HCT116 (cell line): ENCODE measurements at places on chromosomes 5 and 9. TPM values are rescaled to one million over a fixed set of nuclear protein-coding genes. Genes with fewer than 3 reads are reported as not detected.
A peak's percentile ranks its signal among the peaks of the same experiment; 100 is the strongest.

PRSS3 gene
- 66.3 TPM for total RNA-seq

GRCh38 chr5:112604732-112605630 is 132.7 kb upstream of the APC start:
- no peak overlapping the region for H3K4me3 ChIP-seq
- no peaks in the 10 kb centered on the region; the same call in 1 of the 2 replicates for H3K4me1 ChIP-seq
- peak; percentile 29 for DNase-seq
- H3K36me3 ChIP-seq = no peaks in the 10 kb centered on the region

- DNase-seq = no peak
- H3K36me3 ChIP-seq = peaks cover 13% of the 10 kb centered on the region
- H3K4me1 ChIP-seq = peaks cover 70% of the 10 kb centered on the region
- H3K27me3 ChIP-seq = no peaks in the 10 kb centered on the region
- peak overlapping the region; percentile 96 for H3K27ac ChIP-seq
Measured at GRCh38 chr5:115842952-115843351, 1.2 kb downstream of the AP3S1 start.

MAMDC2 gene
- 1.2 TPM for total RNA-seq

DNA sequence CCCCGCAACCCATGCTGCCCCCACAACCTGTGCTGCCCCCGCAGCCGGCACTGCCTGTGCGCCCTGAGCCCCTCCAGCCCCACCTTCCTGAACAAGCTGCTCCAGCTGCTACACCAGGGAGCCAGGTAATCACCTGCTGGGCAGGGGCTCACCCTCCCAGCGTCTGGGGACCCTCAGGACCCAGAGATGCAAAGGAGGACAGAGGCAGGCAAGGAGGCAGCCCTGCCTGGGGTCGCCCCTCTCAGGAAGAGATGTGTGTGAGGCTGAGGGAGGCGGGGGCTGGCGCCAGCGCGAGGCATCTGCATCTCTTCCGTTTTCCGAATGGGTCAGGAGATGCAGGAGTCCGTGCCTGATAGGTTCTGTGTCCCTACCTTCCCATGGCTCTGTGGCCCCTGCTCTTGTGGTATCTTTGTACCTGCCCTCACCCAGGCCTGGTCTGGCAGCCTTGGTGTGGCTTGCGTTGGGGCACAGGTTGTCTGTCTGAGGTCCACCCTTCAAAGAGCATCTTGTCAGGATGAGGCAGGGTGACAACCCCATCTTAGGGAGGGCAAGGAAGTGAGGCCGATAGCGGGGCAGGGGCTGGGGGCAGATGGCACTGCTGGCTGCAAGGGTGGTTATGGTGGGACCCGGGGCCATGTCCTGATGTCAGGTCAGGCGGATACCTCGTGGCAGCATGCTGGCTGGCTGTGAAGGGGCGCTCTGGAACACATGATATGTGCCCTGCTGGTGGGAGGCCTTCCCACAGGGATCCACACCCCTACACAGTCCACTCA is 75.7 kb downstream of the WNK2 start:
- H3K4me3 ChIP-seq = no peak overlapping the region
- no peaks in the 10 kb centered on the region for H3K27me3 ChIP-seq
- H3K4me1 ChIP-seq = no peaks in the 10 kb centered on the region
- no peak for DNase-seq

GABRA6 gene
- not detected for total RNA-seq

MARVELD2 gene
- 21.6 TPM for total RNA-seq

GRCh38 chr5:62680121-62680520 is 101.5 kb downstream of the LRRC70 start:
- no peaks in the 10 kb centered on the region for H3K27me3 ChIP-seq
- H3K4me1 ChIP-seq = no peaks in the 10 kb centered on the region
- no peak overlapping the region for H3K27ac ChIP-seq
- no peak overlapping the region for H3K4me3 ChIP-seq
- DNase-seq = no peak

DNA sequence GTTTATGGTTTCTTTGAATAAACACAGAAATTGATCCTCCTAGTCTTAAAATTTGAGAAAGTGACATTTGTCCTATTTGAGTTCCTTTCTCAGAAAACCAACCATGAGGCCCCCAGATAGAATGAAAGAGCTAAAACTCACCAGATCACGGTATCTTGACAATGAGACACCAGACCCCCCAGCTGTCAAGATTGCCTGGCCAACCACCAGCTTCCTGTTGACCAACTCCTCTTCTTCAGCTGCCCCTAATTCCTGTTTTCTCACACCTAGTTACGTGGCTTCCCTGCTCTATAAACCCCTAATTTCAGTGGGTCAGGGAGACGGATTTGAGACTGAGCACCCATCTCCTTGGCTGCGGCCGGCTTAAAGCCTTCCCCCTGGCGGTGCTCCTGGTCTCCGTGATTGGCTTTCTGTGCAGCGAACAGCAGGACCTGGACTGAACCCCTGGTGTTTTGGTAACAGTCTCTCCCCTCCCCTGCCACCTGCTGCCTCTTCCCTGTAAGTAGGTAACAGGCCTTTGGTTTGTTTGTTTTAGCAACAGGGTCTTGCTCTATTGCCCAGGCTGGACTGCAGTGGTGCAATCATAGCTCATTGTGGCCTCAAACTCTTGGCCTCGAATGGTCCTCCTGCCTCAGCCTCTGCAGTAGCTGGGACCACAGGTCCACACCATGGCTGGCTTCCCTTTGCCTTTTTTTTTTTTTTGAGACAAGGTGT is 4.8 kb upstream of the ENTPD2 start:
- no peaks in the 10 kb centered on the region for H3K27me3 ChIP-seq
- H3K27ac ChIP-seq = no peak overlapping the region
- no peak overlapping the region for H3K4me3 ChIP-seq

SPATA31E1 gene
- total RNA-seq = not detected

- H3K4me1 ChIP-seq = no peaks in the 10 kb centered on the region
- no peak for DNase-seq
- no peaks in the 10 kb centered on the region for H3K36me3 ChIP-seq
- no peak overlapping the region for H3K4me3 ChIP-seq
- no peak overlapping the region for H3K27ac ChIP-seq
Measured at GRCh38 chr9:82893549-82893948, 169.4 kb downstream of the RASEF start.

GRCh38 chr5:176736301-176736930 is 73.9 kb upstream of the UNC5A start:
- H3K4me1 ChIP-seq = no peaks in the 10 kb centered on the region
- no peak overlapping the region for H3K4me3 ChIP-seq
- no peaks in the 10 kb centered on the region for H3K36me3 ChIP-seq
- no peaks in the 10 kb centered on the region for H3K27me3 ChIP-seq
- no peak overlapping the region for H3K27ac ChIP-seq
- no peak for DNase-seq
